AG04450 (cell line): ENCODE measurements at places on chromosomes 7 and 10.
A peak's percentile ranks its signal among the peaks of the same experiment; 100 is the strongest.

- DNase-seq = no peak
Observed at GRCh38 chr7:85954961-85955360, 688.7 kb upstream of the GRM3 start.

DNA sequence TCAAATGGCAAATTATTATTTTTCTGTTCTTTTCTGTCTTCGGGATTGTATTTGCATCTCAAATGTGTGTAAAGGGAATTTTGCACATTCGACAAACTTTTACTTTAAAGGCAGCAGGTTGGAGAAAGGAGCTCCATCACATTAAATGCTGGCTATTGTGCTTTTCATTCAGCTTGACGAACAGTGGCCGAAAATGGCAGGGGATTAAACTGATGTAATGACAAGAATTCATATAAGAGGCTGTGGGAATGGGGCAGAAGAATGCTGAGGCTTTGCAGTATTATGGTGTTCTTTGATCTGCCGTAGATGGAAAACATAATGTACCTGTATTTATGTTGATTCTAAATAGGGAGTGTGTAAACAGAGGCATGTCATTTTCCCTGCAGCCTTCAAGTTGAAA, 376.0 kb downstream of the LRMDA start:
- DNase-seq = no peak

DNA sequence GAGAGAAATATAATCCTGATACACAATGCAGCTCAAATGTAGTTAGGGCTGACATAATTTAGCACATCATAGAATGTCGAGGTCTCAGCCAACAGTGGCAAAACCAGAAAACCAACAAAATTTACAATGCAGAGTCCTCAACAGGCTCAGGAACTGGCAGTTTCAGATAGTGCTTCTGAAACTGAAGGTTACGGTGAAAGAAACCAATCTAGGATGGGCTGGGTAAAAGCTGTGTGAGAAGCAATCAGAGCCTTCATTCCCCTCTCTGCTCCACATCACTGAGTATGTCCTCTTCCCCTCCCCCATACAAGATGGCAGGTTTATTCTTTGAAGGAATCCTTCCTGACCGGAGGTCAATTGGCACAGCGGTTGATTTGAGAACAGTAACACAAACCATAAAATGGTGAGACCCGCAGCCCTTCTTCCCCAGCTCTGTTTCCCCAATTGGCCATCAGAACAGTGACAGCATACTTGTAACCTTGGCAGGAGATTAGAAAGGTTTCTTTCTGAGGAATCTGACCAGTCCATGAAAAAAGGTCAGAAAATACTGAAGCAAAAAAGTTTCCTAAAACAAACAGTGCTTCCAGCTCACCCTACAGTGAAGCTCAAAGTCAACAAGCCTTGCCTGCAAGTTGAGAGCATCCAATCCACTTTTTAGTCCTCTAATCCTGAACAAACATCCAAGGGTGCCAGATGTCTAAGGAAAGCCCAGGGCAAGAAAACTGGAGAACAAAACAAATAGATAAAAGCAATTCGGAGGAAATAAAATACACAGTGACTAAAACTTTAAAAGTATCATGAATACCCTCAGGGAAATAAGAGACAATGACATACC, 53.9 kb upstream of the IL6 start:
- DNase-seq = no peak

DNA sequence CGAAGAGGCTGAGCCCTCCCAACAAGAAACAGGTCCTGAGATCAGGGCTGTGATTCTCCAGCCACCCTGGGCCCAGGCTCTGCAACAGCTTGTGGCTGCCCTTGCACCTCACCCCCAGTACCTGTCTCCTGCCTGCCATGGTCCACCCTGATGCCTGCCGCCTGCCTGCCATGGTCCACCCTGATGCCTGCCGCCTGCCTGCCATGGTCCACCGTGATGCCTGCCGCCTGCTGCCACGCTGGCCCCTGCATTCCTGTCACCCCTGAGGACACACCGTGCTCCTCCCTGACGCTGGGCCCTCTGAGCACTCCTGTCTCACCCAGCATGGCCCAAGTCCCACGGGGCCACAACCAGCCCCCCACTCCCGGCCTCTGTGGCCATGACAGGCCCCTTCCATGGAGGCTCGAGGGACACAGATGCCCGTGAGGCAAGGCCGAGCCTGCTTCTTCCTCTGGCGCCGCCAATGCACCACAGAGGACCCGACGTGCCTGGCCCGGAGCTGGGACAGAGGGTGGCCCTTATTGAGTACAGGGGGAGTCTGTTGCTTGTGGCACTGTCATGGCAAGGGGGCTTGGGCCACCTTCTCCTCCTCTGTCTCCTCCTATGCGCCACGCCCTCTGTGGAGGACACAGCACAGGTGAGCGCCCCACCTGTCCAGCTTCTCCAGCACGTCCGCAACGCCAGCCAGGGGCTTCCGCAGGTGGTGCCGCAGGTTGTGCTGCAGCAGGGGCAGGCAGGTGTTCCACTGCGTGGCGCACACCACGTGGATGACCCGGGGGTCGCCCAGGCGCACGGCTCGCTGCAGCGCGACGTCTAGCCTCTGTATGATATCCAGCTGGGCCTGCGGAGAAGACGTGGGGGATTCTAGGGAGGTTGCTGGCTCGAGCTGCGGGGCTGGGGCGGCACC, 18.1 kb downstream of the CFAP46 start:
- DNase-seq = no peak

- DNase-seq = no peak
Observed at GRCh38 chr7:10767771-10768170, 205.9 kb upstream of the PHF14 start.

GRCh38 chr10:132518572-132519381, 18.8 kb upstream of the INPP5A start:
- DNase-seq = no peak

DNA sequence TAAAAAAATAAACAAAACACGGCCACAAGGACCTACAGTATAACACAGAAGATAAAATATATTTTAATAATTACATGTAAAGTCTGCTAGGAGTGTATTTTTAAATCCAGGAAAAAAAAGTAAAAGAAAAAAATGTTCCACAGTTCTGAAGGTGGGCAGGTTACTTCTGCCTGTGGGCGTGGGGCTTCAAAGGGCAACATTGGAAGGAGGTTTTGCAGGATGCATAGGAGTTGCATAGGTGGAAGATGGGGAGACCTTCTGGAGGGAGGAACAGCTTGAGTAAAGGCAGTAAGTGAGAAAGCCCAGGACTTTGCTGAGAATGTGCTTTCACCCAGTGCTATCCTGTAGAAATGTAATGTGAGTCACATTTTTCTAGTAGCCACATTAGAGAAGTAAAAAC, 37.5 kb upstream of the PLXNA4 start:
- no peak for DNase-seq

- DNase-seq = no peak
Observed at GRCh38 chr10:69872323-69872722, 70.6 kb downstream of the COL13A1 start.

- DNase-seq = no peak
Observed at GRCh38 chr7:135791543-135792362, 43.1 kb upstream of the FAM180A start.

DNA sequence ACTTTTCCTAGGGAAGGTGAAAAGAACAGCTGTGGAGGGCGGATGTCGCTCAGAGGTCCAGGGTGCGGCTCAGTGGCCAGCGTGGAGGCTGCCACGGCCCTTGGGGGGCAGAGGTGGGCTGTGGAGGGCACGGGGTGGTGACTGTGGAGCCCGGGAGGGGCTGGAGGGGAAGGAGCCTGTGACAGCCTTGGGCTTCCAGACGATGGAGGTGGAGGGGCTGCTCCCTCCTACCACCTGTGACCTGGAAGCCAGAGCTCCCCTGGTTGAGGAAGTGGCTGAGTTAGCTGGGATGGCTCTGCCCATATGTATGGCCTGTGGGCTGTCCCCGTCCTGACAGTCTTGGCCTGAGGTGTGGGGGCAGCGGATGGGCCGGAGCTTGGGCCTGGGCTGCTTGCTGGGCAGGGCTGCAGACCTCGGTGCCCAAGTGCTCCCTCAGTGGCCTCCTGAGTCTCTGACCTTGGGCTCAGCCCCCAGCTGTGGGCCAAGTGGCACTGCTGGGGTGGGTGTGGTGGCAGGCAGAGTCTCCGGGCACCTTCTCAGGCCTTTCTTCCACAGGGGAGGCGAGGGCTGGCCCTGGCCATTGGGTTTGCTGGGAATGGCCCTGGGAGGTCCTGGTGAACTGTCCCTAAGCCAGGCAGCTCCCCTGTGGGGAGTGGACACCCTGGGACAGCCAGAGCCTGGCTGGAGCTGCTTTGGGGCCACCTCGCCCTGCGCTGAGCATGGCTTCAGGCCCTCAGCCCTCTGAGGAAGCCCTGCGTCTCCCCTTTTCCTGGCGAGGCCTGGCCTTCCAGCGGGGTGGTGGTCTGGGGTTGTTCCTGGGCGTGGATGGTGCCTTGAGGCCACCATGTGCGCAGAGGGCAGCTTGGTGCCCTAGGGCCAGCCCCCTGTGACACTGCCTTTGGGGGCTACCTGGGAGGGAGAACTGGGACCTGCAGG, 3.9 kb downstream of the BRI3 start:
- DNase-seq = no peak

GRCh38 chr10:17737027-17737965, 14.7 kb upstream of the TMEM236 start:
- DNase-seq = peak; percentile 4

GRCh38 chr10:30476511-30477155, 42.6 kb downstream of the MAP3K8 start:
- DNase-seq = no peak

- DNase-seq = no peak
Observed at GRCh38 chr7:125256446-125256845, 326.8 kb upstream of the POT1 start.

DNA sequence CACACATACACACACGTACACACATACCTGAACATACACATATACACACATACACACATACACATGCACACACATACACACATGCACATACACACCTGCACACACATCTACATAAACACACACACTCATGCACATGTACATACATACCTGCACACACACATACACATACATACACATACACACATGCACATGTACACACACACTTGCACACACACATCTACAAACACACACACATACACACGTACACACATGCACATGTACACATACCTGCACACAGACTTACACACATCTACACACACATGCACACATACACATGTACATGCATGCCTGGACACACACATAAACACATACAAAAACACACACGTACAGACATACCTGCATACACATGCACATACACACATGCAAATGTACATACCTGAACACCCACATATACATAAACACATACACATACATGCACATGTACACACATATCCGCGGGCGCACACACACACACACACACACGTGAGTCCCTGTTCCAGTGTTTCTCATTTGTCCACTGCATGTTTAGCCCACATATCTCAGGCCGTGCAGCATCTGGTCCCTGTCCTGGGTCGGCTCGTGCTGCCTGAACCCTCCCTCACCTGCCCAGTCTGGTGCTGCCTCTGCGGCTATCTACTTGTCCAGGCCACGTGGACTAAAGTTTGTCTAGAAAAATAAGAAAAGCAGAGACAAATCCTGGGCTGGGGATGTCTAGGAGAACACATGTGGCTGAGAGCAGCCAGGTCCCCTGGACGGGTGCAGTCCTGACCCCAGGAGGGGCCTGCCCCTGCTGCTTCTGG, 238.7 kb downstream of the TCERG1L start:
- no peak for DNase-seq

- no peak for DNase-seq
Observed at GRCh38 chr7:2583798-2584580, 25.2 kb downstream of the IQCE start.

DNA sequence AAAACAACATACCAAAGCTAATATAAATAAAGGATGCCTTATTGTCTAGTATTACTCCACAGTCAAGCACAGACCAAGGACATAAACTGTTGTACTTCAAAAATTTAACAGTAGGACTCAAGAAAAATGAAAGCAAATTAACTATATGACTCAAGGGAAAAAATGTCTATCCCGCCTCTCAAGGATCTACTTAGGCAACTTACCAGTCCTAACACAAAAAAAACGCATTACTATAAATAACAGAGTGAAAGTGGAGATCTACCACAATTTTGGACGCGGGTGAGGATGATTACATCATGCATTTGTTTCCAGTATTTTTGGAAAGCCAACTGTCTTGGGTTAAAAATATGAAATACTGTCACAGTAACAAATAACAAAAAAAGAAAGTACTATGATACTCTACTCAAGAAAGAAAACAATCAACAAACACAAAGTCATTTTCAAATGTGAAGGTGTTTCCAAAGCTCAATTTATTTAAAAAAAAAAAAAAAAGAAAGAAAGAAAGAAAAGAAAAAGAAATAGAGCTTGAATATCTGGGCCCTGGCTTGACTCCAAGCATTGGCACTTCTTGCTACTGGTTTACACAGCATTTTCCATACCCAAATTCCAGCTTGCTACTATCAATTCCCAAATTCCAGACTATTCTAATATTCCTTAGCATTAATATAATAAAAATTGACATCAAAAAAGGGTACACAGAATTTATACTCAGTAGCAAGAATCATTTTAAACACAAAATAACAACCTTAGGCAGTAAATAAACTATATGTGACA, 99.4 kb downstream of the RSU1 start:
- peak; percentile 36 for DNase-seq

GRCh38 chr10:124564881-124565280, 103.3 kb downstream of the LHPP start:
- DNase-seq = no peak

DNA sequence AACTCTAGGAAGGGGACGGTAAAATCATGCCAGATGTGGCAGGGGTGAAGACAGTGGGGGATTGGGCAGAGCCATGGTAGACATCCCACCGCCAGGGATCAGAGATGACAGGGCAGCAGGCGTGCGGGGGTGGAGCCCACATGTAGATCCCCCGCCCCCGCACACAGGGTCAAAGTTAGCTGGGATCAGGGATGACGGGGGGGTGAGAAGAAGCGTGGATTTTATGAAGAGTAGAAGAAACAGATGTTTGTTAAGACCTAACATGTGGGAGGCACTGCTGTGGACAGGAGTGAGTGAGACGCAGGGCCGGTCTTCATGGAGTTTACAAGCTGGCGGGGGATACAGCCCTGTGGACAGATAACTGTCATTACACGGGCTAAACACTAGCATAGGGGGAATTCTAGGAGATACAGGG, 154.0 kb upstream of the KLF14 start:
- DNase-seq = no peak

GRCh38 chr10:125259651-125260050, 99.3 kb upstream of the CTBP2 start:
- no peak for DNase-seq

- no peak for DNase-seq
Observed at GRCh38 chr10:686155-686931, 3.1 kb downstream of the DIP2C start.

GRCh38 chr10:80460399-80461207, 6.5 kb downstream of the TSPAN14 start:
- DNase-seq = no peak

- no peak for DNase-seq
Observed at GRCh38 chr7:19351341-19352304, 206.4 kb upstream of the FERD3L start.

DNA sequence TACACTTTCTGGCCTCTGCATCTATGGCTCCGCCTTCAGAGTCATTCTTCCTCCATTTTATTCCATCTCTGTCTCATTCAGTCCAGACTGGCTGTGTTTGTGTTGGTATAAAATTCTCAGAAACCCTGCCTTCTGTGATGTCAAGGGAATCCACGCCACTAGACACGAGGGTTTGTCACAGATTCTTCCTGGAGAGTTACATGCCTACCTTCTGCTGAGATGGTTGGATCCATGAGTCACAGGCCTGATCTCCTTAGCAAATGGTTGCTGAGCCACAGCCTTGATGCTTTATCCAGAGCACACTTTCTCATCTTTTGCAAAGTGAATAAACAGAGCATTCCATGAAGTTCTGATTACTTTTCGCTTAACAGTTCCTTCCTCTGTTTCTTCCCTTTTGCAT, 35.9 kb upstream of the TSPAN33 start:
- no peak for DNase-seq

GRCh38 chr10:119418362-119418761, 124.2 kb downstream of the RGS10 start:
- no peak for DNase-seq
